NCI-H2107 (cell line): ENCODE measurements at places on chromosomes 7 and 10.

DNA sequence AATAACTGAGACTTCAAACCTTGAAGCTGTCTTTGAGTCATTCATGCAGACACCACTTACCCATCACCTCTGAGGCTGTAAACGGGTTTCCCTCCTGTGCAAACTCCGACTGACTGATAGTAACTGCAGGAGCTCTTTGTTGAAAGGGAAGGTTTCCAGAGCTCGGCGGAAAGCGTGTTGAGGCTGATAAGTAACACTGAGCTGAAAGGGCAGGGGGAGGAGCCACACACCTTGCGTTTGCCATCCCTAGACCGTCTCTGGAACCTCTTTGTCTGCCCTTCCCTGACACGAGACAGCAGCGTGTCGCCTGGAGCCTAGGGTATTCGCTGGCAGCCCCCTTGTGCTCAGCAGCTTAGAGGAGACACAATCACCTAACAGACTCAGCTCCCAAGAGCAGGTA is 134.0 kb downstream of the PAXIP1 start:
- DNase-seq = no peak

DNA sequence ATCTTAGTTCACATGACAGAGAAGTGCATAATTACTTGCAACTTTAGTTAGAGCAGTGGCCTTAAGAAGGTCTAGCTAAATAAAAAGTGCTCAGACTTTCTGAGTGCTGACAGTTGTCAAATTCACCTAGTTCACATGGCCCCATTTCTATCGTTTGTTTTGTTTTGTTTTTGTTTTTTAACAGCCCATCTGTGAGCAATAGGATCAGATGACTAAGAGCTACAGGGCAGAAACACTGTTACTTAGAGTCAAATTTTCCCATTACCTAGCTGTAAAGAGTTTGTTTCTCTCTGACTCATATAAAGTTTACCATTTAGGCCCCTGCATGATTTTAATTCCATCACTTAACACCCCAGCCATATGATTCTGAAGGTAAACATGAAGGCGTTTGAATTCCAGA is 18.8 kb downstream of the CAV1 start:
- no peak for DNase-seq

DNA sequence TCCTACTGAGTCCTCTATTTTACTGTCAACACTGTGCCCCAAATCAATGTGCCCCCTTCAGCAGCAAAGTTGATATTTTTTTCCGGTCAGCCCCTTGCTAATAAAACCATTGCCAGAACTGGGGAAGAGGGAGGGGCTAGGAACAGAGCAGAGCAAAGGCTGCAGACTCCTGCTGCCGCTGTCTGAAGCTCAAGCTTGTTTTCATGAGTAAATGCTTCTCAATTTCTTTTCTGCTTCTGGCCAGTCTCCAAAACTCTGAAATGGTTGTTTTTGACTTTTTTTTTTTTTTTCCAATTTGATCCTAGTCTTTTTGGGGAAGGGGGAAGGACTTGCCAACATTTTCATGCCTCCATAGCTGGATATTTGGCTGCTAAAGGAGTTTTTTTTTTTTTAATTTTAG is 26.7 kb upstream of the PROSER2 start:
- DNase-seq = no peak

- DNase-seq = no peak
Measured at GRCh38 chr10:16437540-16437894, 707 bp downstream of the PTER start.

DNA sequence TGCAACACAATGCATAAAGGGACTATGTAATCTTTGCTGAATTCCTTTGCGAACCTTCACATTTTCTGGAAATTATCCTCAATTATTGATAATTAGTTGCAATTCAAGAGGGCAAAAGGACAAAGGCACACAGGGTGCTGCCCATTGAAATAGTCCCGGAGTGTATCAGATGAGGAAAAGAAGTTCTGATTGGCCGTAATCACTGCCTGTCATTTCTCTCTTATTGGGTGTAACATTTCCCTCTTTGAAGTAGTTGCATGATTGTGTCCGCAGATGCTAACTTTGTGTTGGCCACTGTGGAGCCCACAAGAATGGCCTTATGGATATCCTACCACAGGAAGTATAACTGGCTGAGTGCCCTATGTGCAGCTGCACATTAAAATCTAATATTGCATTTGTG is 35.1 kb upstream of the TAS2R16 start:
- DNase-seq = no peak

GRCh38 chr10:58698777-58699356 is 186.2 kb downstream of the BICC1 start:
- DNase-seq = no peak

DNA sequence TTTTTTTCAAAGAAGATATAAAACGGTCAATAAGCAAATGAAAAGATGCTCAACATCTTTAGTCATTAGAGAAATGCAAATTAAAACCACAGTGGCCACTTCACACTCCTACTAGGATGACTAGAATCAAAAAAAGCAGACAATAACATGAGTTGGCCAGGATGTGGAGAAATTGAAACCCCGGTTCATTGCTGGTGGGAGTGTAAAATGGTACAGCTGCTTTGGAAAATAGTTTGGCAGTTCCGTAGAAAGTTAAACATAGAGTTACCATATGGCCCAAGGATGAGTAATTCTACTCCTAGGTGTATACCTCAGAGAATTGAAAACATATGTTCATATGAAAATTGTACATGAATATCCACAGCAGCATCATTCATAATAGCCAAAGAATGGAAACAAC is 573.3 kb downstream of the GALNT17 start:
- no peak for DNase-seq

DNA sequence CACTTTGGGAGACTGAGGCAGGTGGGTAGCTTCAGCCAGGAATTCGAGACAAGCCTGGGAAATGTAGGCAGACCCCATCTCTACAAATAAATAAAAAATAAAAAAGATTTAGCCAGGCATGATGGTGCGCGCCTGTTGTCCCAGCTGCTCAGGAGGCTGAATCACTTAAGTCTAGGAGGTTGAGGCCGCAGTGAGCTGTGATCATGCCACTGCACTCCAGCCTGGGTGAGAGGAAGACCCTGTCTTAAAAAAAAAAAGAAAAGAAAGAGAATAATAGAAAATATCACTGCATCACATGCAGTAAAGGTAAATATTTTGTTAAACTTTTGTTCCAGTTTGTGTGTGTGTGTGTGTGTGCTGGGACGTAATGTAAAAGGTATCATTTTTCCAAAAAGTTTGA is 3.0 kb downstream of the STRIP2 start:
- no peak for DNase-seq

GRCh38 chr7:125773113-125773785 is 843.6 kb upstream of the POT1 start:
- no peak for DNase-seq

DNA sequence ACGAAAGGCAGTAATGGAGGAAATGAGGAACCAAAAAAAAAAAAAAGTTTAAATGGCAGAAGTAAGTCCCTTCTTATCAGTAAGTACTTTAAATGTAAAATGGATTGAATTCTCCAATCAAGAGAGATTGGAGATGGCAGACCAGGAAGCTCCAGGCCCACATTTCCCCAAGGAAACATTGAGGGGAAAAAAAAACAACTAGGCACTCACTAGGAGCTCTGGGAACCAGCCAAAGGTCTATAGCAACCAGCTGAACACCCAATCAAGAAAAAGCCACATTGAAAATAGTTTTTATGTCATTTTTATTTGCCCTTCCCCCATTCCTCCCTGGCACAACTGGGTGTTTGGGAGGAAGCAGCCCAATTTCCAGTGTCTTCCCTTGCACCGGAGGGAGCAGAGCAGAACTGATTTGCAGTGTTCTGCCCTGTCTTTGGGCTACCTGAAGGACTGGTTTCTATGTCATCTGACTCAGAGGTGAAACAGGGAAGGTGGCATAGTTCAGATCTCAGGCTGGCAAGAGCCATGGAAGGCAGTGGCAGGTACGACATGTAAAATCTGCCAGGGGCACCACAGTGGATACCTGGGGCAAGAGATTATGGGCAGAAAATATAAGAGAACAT is 121.9 kb downstream of the SMURF1 start:
- no peak for DNase-seq

DNA sequence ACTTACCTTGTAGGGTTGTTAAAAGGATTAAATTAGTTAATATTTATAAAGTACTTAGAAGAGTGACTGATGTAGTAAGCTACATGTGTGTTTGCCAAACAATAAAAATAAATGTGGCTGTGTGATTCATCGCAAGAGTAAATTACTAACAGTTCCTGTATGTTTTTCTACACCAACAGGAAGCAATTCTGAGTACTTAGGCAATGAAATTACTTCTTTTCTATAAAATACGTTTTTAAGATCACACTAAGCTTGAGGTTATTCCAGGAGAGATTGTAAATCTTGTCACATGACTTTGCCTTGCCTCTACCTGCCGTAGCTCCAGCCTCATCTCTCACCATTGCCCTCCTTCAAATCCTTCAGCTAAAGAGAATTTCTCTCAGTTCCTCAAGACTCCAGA is 18.1 kb upstream of the GSTK1 start:
- DNase-seq = no peak

DNA sequence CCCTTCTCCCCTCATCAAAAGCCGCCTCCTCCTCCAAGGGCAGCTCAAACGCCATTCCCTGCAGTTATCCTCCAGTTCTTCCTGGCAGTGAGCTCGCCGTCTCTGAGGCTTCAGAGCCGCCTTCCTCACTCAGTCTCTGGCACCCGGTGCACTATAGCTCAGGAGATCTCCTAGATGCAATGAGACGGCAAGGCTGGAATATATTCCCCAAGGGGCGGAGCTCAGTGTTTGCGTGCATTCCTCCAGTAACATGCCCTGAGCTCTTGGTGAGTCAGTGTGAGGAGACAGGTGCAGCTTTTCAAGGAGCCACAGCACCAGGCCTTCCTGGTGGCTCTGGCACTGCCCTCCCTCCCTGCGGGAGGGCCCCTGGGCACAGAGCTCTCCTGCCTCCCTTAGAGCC is 512.6 kb upstream of the FOXK1 start:
- no peak for DNase-seq

DNA sequence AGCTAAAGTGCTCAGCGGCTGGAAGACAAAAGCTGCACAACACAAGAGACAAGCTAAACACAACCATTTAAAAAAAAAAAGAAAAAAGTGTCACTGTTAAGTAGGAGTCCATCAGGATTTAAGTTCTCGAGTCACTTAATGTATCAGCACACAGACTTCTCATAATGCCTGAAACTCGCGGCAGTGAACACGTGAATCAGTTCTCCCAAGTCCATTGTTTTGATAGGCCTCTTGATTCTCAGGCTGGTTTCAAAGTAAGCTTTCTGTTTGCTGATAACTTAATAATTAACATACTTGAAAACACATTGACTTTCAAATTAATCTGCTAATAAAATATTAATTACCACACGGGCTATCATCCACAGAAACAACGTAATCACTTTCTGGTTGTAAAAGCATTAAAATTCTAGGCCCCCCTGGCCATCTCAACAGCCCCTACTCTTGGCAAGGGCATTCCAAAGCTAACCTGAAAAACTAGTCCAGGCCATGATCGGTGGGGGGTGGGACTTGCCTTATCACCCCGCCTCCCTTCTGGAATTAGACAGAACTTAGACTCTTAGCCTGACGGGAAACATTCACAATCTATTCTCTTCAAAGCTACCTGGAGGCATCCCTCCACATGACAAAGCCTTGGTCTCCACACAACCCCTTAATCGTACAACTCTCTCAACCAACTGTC is 129.0 kb downstream of the DIP2C start:
- DNase-seq = no peak

DNA sequence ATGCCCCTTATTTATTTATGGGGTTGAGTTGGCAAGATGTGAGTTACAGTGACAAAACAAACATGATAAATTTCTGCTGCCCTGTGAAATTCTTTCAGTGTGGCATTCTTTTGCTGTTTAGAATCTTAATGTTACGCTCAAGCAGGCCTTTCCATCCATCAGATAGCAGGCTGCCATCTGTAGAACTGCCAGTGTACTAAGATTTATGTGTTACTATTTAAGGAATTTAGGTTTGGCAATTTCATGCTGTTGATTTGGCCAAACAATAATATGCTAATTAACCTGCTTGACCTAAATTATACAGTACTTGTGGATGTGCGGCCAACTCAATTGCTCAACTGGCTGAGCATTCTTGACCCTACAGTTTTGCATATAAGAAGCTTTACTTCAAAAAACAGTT is 477.7 kb upstream of the TPK1 start:
- no peak for DNase-seq

DNA sequence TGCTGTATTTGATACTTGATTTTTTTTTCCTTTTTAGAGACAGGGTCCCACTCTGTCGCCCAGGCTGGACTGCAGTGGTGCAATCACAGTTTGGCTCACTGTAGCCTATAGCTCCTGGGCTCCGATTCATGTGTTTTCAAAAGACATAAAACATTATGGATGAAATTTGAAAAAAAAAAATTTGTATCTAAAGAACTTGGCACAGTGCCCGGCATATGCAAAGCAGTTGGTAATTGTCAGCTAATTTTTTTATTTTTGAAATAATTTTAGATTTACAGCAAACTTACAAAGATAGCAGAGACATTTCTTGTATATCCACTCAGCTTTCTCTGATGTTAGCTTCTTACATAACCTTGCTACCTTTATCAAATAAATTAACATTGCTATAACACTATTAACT is 20.3 kb upstream of the SAMD8 start:
- no peak for DNase-seq

DNA sequence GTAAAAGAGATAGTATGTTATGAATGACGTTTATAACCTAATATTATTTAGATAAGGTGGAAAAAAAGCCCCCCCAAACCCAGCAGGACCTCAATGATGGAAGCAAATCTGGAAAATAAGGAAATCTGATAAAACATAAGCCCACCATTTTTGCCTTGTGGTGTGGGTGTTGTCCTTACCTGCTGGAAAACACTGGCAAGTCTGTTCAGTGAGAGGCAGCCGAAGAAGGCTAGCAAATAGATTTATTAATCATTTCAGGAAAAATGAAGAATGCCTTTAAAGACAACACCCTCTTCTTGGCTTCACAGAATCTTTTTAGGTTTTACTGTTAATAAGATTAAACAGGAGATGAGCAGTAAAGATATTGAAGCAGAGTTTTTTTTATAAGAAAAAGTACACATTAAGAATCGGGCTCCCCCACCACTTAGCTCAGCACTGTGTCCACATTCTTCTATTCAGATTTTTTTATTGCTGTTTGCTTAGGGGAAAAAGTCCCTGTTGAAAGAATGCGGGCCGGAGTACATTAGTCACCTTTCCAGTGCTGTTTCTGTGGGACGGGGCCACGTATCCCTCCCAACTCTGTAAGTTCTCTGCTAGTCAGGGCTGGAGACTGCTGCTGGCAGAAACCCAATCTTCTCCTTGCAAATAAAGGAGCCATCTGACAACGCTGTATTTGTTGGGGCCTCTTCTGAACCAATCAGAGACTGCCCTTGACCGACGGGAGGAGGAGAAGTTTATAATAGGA is 104.1 kb downstream of the EVX1 start:
- no peak for DNase-seq
